ENCODE measurements at places on chromosomes 12 and 14.

GRCh38 chr14:25406818-25407217 lies 356.9 kb upstream of the STXBP6 start:
- peak; percentile 66 for DNase-seq

DNA sequence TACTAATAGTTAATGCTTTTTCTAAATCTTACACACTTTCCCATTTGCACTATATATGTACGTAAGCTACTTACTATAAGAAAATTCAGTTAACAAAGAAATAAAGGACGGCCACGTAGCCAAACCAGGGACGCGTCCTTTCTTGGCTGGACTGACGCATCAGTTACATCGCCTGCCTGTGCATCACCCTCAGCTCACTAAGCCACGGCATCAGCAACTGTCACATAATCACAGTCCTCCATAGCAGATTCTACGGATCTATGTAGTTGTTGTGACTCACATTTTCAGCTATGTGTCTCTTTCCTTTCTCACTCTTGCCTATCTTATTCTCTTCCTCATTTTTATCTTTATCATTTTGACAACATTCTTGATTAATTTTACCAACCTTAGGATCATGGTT lies 38.1 kb upstream of the C12orf50 start:
- no peak for DNase-seq

DNA sequence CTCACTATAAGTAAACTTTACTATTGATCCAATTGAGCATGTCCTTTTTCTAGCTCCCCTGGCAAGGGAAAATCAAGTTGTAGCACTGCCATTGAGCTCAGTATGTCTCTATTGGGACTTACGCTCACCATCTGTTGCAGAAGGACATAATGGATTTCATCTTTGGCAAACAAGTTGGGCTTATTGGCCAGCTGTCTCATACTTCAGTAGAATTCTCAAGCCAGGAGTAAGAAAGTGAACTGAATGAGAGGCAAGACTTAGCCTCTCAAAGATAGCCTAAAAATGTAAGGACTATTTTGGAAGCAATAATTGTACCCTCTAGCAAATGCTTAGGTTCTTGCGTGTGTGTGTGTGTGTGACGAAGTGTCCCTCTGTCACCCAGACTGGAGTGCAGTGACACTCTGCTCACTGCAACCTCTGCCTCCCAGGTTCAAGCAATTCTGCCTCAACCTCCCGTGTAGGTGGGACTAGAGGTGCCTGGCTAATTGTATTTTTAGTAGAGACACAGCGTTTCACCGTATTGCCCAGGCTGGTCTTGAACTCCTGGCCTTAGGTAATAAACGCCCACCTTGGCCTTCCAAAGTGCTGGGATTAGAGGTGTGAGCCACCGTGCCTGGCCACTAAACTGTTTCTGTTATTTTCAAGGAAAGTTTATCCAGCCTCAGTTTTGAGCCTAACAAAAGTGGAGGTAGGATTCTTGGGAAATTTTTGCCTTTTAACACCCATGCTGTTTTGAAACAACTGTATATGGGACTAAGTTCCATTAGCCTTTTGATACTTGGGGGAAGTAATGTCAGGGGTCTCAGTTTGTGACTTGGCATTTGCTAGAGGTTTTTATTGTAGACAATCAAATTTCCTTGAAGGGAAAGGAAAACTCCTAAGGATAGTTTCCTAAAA lies 7.0 kb downstream of the HNRNPA1 start:
- DNase-seq: peak; percentile 66

GRCh38 chr12:66024949-66025348 lies 105.6 kb downstream of the LLPH start:
- no peak for DNase-seq

- DNase-seq: no peak
Observed at GRCh38 chr14:77302926-77303325, 17.8 kb downstream of the POMT2 start.

DNA sequence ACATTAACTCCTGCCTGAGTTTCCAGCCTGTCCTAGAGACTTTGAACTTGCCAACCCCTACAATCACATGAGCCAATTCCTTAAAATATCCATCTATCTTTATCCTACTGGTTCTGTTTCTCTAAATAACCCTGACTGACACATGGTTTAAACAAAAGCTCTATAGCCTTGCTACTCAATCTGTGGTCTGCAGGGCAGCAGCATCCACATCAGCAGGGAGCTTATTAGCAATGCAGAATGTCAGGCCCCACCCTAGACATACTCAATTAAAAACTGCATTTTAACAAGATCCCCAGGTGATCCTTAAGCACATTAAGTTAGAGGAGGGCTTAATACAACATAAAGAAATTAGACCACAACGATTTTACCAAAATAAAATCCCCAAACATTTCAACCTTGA lies 108.3 kb upstream of the CPSF6 start:
- DNase-seq: no peak

- DNase-seq: no peak
Observed at GRCh38 chr12:118354903-118355302, 17.8 kb downstream of the TAOK3 start.

DNA sequence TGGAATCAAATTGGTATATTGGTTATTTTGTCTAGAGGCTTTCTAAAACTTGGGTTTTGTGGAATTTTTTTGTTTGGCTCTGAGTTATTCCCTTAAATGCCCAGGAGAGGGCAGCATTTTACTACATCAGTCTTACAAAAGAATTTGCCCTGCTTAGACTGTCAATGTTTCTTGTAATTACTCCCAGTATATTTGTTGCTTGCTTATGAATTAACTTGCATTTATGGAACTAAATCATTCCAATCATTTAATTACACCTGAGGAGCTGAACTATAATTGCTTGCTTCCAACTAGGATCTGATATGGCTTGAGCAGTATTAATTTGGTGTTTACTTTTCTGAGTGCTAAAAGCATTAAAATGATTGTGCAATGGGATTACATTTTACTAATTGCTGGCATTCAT lies 48.7 kb downstream of the MIPOL1 start:
- peak; percentile 63 for DNase-seq

GRCh38 chr14:52286661-52287649 lies 19.5 kb downstream of the PTGDR start:
- DNase-seq: no peak

DNA sequence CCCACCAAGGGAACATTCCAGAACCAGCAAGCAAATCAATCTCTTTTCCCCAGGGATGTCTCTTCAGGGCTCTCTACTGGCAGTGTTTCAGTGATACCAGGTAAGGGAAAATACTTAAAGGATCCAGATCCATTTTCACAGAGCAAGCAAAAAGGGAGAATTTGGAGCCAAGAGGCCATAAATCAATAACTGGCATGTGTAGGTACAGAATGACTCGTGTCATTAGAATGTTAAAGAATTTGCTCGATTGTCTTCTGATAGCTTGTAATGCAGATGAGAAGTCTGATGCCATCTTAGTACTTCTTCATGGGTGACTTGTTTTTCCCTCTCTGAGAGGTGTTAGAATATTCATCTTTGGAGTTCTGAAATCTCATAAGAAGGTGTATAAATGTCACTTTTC lies 242.9 kb downstream of the KTN1 start:
- DNase-seq: no peak

GRCh38 chr12:67043771-67044170 lies 225.4 kb upstream of the CAND1 start:
- no peak for DNase-seq

GRCh38 chr14:101074196-101075024 lies 170.9 kb upstream of the RTL1 start:
- no peak for DNase-seq

- no peak for DNase-seq
Observed at GRCh38 chr14:32468955-32469354, 139.9 kb downstream of the AKAP6 start.

DNA sequence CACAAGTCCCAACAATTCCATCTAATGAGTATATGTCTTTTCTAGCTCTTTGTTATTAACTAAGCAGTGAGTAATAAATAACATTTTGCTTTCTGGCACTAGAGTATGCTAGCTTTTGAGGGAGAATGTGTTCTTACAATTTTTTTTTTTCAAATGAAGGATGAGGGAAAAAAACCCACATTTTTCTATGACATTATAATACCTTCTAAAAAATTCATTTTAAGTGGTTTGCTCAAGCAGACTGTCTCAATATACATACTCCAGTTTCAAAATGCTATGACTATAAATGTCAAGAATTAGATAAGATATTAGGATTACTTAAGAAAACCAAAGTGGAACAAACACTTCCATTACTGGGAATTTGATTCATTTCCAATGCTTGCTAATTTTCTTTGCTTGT lies 394.6 kb downstream of the C12orf75 start:
- no peak for DNase-seq

- no peak for DNase-seq
Observed at GRCh38 chr12:107163413-107163812, 70.1 kb upstream of the CRY1 start.

GRCh38 chr12:80858356-80858755 lies 79.4 kb downstream of the LIN7A start:
- DNase-seq: no peak

DNA sequence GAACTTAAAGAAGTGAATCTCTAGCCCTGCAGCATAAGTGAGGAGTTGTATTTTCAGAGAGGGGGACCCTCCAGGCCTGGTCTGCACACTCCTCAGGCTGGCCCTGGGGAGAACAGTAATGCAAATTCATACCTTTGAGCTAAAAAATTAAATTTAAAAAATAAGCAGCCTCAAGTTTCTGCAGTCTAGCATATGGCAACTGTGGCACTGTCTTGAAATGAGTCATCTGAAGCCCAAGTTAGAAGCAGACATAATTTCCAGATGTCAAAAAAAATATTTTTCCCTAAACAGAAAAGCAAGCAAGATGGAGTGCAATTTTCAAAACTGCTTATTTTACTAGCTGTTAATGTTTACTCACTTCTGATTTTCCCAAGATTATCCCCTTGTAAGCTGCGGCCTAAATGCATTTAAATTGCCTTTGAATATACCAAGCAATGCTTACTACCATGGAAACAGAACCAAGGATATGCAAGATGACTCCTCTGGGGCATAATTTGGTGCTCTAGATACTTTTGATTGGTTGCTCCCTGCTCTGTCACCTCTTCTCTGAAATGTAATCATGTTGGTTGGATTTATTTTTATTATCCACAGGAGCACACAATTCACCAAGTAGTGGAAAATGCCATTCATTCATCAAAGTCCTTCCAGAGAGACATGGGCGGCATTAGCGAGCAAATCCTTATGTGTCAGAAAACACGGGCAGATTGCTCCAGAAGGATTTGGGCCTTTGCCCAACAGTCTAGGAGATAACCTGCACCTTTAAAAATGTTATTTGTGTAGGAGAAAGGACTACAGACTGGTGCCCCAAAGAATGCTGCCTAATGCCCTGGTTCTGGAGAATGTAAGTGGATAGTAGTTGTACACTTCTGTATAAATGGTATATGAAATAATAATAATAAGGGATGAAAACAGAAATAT lies 25.0 kb upstream of the DHRS7 start:
- DNase-seq: no peak

DNA sequence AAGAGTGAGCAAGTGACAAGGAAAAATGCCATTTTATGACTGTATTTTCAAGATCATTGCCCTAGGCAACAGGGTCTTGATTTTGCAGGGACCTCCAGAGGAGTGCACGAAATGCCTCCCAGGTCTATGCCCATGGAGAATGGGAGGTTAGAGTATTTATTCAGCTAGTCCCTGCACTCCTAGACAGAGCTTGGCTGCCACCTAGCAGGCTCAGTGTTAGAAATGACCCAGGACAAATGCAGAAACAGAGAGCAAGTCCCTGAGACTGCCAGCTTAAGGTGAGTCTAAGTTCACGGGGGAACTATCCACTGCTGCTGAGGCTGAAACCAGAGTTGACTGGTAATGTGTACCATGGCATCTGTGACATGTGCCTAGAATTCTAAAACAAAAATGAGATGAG lies 506.4 kb downstream of the MED13L start:
- no peak for DNase-seq

DNA sequence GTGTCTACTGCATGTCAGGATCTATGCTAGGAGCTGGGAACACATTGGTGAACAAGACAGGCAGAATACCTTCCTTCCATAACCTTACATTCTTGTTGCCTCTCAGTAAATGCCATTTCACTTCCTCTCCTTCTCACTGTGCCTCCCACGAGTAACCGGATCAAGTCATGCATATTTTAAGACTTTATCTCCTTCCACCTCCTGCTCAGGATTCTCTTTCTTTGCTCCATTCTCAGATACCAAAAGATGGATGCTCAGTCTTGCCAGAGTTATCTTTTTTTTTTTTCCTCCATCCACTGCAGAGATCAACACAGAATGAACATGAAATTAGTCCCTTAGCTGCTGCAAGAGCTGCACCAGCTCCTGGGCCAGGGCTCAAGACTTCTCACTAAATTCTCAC lies 20.0 kb upstream of the APPL2 start:
- no peak for DNase-seq

DNA sequence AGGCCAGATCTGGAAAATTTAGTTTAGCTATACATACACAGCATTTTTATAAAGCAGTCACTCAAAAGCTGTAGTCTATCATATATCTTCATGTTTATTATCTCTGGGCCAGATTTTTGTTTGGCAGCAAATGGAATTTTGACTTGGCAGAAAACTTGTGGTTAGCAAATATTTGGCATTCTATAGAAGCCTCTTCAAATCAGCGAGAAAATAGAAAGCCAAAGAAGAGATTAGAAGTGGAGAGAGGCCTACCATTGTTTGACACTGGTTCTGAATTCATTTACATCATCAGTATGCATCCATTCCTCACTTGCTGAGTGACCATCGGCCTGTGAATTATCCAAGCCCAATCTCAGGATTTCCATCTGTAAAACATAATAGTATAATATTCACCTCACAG lies 1077.6 kb downstream of the GALC start:
- no peak for DNase-seq

GRCh38 chr14:74956280-74957072 lies 1.1 kb upstream of the PGF start:
- no peak for DNase-seq

- DNase-seq: no peak
Observed at GRCh38 chr12:67764946-67765619, 116.5 kb downstream of the DYRK2 start.

DNA sequence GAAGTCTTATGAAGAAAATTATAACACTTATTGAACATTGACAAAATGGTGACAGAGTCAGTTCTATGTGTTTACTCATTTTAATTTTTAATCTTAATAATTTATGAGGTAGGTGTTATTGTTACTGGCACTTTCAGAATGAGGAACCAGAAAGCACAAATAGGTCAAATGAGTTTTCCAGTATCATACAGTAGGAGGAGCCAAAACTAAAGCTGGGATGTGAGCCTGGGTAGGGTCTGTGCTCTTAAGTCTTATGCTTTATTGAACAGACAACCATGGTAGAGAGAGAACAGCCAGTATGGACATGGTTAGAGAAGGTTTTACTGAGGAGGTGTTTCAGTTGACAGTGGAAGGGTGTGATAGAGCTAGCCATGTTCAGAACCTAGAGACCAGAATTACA lies 775.7 kb downstream of the TMTC2 start:
- DNase-seq: no peak

DNA sequence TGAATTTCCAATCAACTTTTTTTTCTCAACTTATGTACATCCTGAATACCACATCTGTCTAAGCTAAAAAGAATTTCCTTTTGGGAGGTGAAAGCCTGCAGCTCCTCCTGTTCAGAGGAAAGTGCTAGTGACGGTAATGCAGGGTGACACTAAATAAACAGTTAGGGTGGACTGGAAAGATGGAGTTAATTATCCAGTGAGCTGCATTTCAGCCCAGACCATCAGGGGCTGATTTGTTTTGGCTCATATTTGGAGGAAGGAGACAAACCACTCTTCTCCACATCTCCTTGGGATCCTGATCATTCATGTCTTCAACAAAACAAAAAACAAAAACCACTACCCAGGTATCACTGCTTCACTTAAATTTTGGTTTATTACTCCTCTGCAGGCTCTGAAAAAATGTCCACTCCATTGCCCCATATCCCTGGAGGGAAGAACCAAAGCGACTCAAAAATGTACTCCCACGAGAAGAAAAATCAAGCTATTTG lies 5.1 kb upstream of the SIX1 start:
- no peak for DNase-seq

All from hematopoietic multipotent progenitor cell treated with erythropoietin and hydrocortisone succinate and interleukin-3 and kit ligand, for 8 days (in vitro differentiated cells).